ENCODE measurements at places on chromosomes 7 and 10.

DNA sequence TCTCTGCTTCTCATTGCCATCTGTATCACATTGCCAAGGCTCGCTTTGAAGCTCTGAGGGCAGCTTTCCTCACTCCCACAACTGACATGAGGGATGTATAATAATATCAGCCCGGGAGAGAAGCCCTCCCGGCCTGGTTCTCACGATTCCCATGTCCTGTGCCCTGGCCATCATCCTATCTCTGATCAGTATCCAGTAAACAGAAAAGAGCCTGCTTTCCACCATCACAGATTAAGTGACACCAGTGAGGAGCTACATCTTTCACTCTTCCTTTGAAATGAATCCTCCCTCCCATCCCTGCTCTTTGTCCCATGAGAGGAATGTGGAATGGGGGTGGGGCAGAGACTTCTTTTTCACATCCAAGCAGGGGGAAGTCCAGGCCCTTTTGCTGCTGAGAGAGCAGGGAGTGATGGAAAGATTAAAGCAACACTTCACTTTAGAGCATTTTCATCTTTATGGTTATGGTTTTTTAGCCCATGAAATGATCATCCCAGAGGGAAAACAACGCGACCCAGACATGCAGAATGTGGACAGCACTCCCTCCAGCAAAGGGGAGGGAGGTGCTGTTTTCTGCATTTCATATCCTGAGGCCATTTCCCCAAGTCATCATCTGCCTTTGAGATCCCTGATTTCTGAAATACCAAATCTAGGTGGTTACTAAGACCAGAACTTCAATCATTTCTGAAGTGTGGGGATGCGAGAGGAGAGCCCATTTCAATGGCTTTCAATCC, 84.6 kb upstream of the LYZL1 start:
- DNase-seq, result no peak

DNA sequence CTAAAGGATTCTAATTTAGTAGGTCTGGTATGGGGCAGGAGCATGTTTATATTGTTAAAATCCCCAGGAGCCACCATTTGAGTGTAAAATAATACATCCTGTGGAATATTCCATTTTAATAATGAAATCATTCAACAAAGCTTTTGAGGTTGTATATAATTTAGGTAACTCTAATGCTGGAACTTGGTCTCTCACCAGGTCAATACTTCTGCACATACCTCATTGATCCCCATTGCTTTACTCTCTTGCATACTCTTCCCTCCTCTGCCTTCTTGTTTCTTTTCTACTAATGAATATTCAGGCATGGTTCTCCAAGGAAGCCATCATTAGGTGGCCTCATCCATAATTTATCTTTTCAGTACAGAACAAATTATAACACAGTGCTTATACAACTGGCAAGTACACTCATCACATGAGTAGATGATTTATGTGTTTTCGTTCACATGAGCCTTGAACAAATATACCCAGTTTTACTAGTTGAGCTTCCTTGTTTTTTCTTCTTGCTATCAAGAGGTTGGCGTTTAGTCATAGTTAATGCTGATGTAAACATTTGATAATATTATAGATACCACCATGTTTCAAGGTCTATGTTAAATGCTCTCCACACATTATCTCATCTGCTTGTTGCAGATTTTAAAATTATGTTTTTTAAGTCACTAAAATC, 7.2 kb downstream of the PALS2 start:
- no peak for DNase-seq

- no peak for DNase-seq
These were observed 11.8 kb downstream of the NCOA4 start for GRCh38 chr10:46018453-46019176.

DNA sequence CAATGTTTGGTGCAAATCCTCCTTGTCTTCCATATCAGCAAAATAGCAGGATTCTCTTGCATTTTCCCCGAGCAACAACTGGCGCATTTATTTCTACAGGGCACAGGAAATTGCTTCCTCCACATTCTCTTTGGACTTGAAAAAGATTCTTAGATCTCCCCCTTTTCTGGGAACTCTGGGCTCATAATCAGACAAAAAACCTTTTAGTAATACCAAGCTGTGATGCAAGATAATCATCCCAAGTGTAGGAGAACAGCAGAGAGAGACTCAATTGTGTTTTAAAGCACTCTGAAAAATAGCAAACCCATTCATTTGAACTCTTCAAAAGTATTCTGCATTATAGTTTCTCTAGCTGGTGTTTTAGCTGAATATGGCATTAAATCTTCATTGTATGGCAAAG, 419.6 kb upstream of the NPVF start:
- DNase-seq, result no peak

GRCh38 chr10:118246332-118247295, 95.5 kb downstream of the FAM204A start:
- no peak for DNase-seq

- DNase-seq, result no peak
These were observed 9.8 kb upstream of the FXYD4 start for GRCh38 chr10:43361547-43362190.

DNA sequence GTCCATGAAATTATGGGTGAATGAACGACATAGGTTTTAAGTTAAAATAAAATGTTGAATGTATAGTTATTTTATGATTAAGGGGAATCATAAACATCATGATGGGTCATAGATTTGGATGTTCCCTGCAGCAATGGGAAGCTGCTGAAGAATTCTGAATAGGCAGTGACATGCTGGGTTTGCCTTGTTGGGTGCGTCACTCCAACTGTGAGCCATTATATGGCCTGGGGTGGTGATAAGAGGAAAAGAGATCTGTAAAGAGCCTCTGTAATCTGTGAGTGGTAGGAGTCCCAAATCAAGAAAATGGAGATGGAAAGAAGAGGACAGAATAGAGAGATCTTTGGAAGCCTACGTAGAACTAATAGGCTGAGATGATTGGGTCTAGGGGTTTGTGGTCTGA, 58.1 kb upstream of the GPR26 start:
- no peak for DNase-seq

DNA sequence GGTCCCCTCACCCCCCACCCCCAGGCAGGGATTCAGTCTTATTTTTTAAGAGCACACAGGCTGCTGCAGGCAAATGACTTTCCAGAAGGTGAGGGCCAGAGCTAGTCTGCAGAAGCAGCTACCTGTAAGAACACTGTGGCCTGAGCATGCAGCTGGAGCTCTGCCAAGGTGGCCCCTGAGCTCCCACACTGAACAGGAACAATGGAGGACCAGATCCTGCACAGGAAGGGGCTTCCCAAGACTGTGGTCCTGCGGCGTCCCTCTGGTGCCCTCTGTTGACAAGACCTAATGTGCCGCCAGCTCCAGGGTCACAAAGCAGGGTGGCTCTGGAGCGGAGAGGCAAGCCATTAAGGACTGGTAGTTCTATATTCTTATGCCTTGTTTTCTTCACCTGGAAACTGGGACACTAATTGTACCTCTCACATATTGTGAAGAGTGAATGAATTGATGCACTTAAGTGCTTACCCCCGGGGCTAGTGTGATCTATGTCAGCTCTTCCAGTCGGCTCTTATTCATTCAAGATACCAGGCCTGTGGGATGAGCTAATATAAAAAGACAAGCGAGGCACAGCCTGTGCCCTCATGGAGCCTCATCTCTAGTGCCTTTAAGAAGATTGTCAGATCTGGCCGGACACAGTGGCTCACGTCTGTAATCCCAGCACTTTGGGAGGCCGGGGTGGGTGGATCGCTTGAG, 8.0 kb upstream of the BEND7 start:
- DNase-seq, result no peak

DNA sequence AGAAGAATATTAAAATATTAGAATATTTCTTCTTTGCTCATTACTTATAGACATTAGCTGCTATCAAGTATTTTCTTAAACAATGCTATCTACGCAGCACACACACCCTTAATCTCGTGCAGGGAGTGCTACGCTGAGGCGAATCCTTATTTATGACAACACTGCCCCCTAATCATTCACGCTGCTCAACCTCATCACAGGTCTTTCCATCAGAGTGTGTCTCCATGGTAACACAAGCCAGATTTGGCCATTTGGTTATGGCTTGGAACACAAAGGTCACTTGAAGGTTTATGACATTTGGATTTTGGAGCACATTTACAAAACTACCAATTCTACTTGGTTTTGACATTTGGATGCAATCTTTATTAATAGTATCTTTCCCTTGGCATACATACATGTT, 45.4 kb upstream of the MYO3A start:
- no peak for DNase-seq

DNA sequence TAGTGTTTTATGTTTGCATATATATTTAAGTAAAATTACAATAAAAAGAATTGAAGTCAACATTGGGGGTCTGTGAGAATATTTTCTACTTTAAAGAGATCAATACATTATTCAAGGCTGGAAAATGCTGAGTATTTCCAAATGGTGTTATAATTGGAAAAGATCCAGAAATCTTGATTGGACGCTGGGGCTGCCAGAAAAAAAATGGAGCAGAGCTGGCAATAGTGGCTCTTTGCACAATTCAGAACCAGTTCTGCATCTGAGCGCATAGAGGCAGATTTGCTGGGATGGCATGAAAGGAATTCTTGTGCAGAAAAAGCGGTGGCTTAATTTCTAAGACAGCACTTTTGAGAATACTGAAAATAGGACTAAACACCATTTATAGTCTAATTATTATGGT, 10.8 kb upstream of the VWC2 start:
- DNase-seq, result no peak

DNA sequence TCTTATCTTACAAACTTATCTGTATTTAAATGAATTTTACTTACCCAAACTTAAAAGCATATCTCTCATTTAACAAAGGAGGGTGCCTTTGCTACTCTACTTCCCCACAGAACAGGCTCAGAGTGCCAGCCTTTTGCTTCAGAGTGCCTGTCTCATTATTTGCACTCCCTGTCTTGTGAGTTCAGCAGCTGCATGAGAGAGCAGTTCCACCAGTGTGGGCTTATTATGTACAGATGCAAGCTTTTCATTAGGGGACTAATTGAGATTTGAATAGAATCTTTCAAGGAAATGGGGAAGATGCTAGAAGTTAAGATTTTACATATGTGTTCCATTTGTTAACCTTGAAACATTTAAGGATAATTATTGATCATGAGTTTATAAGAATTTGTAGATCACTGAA, 310.2 kb upstream of the LRRN3 start:
- DNase-seq, result no peak

DNA sequence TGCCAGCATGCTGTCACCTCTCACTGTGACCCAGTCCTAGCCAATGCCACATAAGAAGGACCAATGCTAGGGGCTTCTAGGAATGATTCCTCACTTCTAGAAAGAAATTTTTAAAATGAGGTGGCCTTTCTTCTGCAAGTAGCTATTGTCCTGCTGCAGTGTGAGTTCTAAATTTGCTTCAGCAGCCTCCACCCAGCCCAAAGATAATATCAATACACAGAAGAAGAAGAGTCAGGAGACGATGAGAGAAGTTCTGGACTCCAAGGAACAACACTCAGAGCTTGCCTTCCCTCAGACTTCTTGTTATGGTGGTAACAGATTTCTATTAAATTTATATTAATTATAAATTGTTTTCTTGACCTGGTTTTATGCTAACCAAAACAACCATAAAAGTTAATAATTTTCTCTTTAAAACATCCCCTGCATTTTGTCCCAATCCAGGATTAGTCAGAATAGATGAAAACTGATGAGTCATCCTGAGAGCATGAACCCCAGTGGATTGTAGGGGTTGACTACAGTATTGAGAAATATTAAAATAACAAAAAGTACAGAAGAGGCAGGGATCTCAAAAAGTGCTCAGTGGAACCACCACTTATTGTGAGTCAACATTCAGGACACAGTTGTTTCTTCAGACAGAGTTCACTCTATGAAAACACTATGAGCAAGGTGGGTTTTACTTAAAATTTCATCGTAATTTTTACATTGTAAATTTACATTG, 29.6 kb upstream of the AKR1C2 start:
- no peak for DNase-seq

- DNase-seq, result no peak
These were observed 11.6 kb downstream of the TMEM273 start for GRCh38 chr10:49176310-49177268.

DNA sequence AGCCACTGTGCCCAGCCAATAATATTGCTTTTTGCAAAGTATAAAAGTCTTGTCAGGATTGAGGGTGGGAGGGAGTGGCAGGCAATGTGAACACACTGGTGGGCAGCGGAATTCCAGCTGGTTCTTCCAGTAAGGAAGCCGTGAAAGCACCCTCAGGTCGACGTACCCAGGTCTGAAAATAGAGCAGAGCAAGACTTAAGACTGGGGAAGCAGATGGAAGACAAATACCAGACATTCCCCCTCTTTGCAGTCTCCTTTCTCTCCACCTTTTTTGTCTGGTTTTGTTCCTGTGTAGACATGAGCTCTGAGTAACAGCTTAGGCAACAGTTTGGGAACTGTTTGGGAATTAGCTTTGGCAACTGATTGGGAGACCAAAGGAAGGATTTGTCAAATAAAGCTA, 17.6 kb upstream of the CSTF2T start:
- no peak for DNase-seq

- no peak for DNase-seq
These were observed 1.8 kb downstream of the PALD1 start for GRCh38 chr10:70480239-70480861.

DNA sequence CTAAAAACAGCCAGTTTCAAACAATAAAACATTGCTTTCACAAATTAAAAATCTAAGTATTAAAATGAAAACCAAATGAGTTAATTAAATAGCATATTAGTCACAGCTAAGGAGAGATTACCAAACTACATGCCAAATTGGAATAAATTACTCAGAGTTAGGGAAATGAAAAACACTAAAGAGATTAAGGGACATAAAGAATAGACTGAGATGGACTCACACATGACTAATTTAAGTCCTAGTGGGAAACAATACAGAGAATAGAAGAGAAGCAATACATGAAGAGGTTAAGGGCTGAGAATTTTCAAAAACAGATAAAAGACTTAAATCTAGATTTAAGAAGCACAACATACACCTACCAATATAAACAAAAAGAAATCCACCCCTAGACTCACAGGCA, 110.6 kb downstream of the ZFAND4 start:
- DNase-seq, result no peak

DNA sequence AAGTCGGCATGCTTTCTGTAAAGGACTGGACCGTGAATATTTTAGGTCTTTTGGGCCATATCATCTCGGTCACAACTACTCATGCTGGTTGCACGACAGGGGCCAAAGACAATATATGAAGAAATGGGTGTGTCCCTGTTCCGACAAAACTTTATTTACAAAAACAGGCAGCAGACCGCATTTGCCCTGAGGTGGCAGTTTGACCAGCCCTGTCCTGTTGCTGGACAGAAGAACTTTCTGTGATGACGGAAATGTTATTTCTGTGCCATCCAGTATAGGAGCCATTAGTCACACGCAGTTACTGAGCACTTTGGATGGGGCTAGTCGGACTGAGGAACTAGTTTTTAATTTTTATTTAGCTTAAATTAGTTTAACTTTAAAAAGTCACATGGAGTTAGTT, 112.8 kb upstream of the CARD11 start:
- no peak for DNase-seq

DNA sequence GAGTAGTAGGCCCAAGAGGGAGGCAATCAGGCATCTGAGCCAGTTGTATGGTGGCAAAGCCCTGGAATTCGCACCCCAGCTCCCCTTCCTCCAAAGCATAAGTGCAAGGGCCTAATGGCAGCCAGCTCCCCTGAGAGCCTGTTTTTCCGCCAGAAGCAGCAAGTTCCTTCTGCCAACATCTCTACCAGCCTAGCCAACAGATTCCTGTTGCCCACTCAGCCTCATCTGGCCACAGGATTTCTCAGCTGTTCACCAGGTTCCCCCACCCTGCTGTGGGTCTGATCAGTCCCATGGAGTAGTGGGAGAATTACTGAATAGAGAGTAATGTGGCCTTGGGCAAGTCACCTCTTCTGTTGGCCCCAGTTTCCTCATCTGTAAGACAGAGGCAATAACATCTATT, 186.2 kb upstream of the PDE1C start:
- no peak for DNase-seq

GRCh38 chr10:70601746-70602145, 795 bp downstream of the PRF1 start:
- no peak for DNase-seq
